Fibroblast of skin of right biceps (primary cell): ENCODE measurements at places on chromosomes 4 and X.

DNA sequence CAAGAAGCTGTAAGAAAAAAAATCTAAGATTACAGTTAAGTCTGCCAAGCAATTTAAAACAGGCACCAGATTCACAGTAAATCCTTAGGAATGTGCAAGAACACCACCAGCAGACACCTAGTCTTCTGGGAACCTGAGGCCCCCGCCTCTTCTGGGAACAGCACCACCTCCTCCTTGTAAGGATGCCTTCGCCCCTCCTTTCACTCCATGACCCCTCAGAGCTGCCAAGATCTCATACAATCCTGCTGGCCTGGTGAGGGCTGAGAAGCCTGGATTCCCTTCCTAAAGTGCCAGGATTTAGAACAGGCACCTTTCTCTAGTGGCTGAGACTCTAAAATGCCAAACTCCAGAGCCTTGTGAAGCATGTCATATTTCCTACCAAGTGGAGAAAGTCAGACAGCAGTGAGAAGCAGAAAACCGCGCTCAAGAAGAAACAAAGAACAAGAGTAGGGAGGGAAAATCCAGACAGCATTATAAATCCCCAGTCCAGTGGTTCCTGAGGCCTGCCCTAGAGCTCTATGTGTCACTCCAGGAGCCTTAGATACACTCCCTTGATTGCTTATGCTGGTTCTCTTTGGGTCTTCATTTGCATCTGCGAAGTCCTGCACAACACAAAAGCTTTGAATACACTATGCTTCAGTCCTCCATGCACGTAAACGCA lies 166.4 kb downstream of the TSPAN5 start:
- peak; percentile 87 for DNase-seq

- no peak for DNase-seq
Measured at GRCh38 chr4:153622778-153623240, 61.3 kb upstream of the TLR2 start.

DNA sequence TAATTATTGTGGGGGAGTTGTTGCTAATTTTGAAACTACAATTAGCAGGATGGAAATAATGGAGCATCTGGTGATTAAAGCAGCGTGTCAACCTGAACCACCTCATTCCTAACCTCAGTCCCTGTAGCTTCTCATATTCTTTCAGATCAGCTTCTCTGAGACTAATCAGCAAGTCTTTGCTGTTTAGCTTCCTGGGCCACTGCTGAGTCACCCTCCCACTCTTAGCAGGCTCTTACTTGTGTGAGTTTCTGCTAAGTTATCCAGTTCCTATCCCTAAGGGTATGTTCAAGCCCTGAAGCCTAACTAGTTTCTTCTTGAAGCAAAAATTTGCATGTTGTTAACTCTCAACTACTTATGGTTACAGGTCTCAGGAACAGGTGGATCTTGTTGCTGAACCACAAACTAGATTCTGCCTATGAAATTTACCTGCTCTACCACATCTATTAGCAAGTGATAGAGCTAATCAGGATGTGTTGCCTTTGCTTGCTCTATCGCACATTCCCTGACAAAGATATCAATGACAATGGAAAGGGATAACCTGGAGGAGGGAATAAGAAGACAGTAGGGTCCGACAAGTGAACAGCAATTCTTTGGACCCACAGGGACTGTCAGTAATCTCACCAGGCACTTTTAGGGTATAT lies 134.2 kb downstream of the EIF4E start:
- peak; percentile 10 for DNase-seq

DNA sequence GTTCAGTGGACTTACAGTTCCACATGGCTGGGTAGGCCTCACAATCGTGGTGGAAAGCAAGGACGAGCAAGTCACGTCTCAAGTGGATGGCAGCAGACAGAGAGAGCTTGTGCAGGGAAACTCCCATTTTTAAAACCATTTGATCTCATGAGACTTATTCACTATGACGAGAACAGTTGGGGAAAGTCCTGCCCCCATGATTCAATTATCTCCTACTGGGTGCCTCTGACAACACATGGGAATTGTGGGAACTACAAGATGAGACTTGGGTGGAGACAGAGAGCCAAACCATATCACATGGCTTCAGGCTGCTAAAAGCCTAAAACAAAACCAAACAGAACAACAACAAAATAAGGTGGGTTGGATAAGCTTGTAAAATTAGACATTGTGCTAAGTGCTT lies 194.4 kb upstream of the CPEB2 start:
- no peak for DNase-seq

DNA sequence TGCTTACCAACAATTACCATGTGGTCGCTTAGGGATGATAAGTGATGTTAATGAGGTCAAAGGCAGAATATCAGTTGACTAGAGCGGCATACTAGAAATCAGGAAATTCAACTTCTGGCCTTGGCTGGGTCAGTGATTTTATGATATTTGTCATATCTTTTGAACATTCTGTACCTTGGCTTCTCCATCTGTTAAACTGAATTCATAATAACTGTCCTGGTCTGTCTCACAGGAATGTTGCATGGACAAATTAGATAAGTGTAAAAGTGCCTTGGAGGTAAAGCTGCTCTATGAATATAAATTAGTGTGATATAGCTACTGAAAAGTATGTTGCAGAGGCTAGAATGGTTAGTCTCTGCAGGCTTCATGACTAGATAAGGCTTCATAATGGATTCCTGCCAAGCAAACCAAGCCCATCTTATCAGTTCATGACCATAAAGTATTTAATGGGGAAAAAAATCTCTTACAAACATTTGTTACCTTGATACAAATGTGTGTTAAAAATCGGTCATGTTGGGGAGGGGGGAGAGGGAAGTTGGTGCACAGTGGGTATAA lies 104.6 kb upstream of the BMPR1B start:
- DNase-seq: no peak

DNA sequence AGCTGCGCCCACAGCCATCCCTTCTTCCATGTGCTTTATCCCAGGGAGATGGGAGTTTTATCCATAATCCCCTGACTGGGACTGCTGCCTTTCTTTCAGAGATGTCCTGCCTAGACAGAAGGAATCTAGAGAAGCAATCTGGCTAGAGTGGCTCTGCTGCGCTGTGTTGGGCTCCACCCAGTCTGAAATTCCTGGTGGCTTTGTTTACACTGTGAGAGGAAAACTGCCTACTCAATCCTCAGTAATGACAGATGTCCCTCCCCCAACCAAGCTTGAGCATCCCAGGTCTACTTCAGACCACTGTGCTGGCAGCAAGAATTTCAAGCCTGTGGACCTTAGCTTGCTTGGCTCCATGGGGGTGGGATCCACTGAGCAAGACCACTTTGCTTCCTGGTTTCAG lies 116.9 kb upstream of the AR start:
- DNase-seq: no peak

GRCh38 chr4:15010038-15010585 lies 7.8 kb downstream of the CPEB2 start:
- DNase-seq: no peak
